Adrenal gland (tissue), 19 donors: ENCODE measurements at places on chromosomes 11 and 22. TPM values are rescaled to one million over a fixed set of nuclear protein-coding genes. Genes with fewer than 3 reads are reported as not detected.

USP2 gene
- 3.9 TPM for total RNA-seq

OR6T1 gene
- total RNA-seq, result not detected

BTBD18 gene
- total RNA-seq, result not detected

SEPTIN5 gene
- 5.4 TPM for total RNA-seq

CHRM4 gene
- not detected for total RNA-seq

NEFH gene
- 6.8 TPM for total RNA-seq

JOSD1 gene
- total RNA-seq, result 46.1 TPM

RFPL3 gene
- not detected for total RNA-seq

CTR9 gene
- 25.3 TPM for total RNA-seq

OTOG gene
- not detected for total RNA-seq

CYTH4 gene
- total RNA-seq, result 28.1 TPM

ESAM gene
- 10.6 TPM for total RNA-seq

SCGB1D1 gene
- not detected for total RNA-seq

BBS1 gene
- total RNA-seq, result 49.6 TPM
